T-helper 17 cell (primary cell): ENCODE measurements at places on chromosomes 4 and X. TPM values are rescaled to one million over a fixed set of nuclear protein-coding genes. Genes with fewer than 3 reads are reported as not detected.

GRCh38 chr4:84467601-84468000 is 31.5 kb downstream of the NKX6-1 start:
- no peak for DNase-seq

GRCh38 chr4:179196511-179196910 is 1754.3 kb upstream of the AGA start:
- no peak for DNase-seq

GRCh38 chrX:87664381-87664780 is 146.8 kb downstream of the KLHL4 start:
- no peak for DNase-seq

- DNase-seq = no peak
Measured at GRCh38 chrX:10597871-10598270, 22.5 kb downstream of the MID1 start.

- no peak for DNase-seq
Measured at GRCh38 chrX:111431001-111431400, 19.0 kb upstream of the DCX start.

GRCh38 chr4:130703211-130703935 is 1607.4 kb downstream of the C4orf33 start:
- DNase-seq = no peak

DNA sequence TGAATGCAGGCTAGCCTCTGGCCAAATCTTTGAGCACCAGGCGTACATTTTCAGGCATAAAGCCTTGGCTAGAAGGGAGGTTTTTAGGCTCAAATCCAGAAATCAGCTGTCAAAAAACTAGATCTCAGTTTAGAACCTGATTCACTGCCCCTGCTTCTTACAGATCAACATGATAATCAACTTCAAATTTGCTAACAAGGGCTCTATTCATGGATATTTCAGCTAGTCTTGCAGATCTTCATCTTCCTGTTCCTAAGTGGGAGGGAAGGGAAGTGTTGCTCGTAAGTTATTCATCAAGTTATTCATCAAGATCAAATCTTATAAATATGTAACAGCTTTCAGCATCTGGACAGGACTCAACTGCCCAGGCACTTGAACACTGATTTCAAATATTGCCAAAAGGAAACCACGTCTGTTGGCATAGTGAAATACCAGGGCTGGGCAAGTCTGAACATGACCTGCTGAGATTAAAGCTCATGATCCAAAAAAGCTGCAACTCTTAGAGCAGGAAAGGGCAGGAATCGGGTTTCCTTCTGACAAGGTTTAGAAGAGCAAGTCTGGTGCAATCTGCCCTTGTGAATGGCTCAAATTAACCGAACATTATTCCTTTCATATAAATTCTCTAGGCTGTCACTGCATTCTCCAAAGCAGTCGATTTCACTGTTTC is 200.3 kb downstream of the PDGFC start:
- no peak for DNase-seq

DNA sequence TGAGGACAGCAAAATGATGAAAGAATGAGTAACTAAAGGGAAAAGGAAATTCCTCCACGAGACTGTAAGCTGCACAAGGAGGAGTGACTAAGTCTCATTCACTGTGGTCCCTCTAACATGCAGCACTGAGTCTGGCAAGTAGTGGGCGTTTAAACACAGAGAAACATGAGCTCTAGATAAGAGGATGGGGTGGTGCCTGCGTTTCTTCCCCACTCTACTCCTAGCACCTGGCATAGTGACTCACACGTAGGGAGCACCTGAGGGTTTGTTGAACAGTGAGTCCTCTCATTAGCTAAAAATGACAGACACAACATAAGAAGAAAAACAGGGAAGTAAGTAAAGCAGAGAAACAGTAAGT is 105.8 kb upstream of the CBR4 start:
- no peak for DNase-seq

- DNase-seq = no peak
Measured at GRCh38 chr4:8586671-8587468, 5.7 kb upstream of the CPZ start.

DNA sequence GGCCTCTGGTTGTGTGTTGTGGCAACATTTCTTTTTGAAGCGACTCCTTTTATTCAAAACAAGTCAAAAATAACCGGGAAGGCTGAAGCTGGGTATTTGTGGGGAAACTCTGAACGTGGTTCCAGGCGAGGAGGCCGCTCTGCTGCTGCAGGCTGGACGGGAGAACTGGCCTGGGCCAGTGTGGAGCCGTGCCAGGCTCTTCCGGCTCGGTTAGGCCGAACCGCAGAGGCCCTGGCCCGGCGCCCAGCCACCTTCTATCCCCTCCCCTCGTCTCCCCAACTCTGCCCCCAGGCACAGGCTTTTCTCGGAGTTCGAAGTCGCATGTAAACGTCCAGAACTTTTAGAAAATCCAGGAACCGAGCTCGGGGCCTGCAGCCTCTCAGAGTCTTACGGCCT is 2.4 kb upstream of the BCOR start:
- no peak for DNase-seq

DNA sequence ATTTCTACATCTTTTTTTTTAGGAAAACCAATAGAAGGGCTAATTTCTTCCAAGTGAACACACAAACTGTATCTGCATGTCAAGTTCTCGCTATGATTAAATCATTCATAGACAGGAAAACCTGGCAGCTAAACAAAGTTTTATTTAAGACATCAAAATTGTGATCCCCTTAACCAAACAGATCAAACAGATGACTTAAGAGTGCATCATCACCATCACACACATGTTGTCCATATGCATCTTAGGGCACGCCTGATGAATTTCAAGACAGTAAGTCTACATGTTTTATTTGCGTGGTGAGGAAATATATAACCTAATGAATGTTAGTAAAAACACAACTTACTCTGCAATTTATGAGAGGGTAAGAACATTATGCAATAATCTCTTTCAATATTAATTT is 317.0 kb upstream of the ANXA10 start:
- DNase-seq = no peak

Gene PLXNB3
- 2.9 TPM for total RNA-seq

Gene POF1B
- 0.29 TPM for total RNA-seq
